SK-N-SH (cell line): ENCODE measurements at places on chromosomes 13 and 19.

DNA sequence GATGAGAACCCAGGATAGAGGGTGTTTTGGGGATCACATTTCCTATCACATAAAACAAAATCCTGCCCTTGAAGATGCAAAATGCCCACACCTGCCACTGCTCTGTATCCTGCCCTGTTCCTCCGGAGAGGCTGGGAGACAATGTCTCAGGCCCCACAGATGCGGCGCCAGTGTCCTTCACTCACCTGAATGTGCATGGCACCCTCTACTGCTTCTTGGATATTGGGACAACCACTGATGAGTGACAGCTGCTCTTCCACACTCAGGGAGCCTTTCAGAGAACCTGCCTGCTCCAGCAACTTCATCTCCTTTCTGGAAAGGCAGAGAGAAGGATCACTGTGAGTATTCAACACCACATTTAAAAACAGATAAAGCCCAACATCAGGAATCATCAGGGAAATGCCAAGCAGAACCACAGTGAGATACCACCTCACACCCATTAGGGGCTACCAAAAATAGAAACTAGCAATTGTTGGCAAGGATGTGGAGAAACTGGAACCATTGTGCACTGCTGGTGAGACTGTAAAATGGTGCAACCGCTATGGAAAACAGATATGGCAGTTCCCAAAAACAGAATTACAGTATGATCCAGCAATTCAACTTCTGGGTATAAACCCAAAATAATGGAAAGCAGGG, 36.4 kb downstream of the CRYL1 start:
- H3K4me1 ChIP-seq, result no peaks in the 10 kb centered on the region
- no peak for DNase-seq
- no peaks in the 10 kb centered on the region for H3K27me3 ChIP-seq

- H3K27me3 ChIP-seq, result no peaks in the 10 kb centered on the region
- H3K36me3 ChIP-seq, result peaks cover 4% of the 10 kb centered on the region
Observed at GRCh38 chr19:49639401-49640112, 386 bp downstream of the RRAS start.

GRCh38 chr13:104750377-104750776, 1684.2 kb upstream of the SLC10A2 start:
- H3K4me1 ChIP-seq, result no peaks in the 10 kb centered on the region; the same call in 1 of the 2 replicates
- H3K27me3 ChIP-seq, result no peaks in the 10 kb centered on the region
- H3K4me3 ChIP-seq, result no peak overlapping the region

DNA sequence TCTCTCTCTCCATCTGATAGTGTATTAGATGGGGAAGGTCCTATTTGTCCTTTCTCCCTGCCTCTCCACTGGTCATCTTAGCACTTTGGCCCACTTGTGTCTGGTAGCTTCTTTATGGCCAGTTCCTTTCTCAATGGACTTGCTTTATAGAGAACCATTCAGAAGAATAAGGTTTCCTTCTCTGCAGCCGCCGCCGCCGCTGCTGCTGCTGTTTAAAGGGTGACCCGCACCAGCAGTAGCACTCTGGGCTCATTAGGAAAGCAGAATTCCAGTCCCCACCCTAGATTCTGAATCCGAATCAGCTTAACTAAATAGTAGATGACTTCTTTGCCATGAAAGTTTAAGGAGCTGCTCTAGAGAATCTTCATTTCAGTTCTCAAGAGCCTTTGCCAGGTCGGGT, 490.2 kb downstream of the FOXO1 start:
- no peak for DNase-seq
- no peaks in the 10 kb centered on the region for H3K36me3 ChIP-seq
- no peaks in the 10 kb centered on the region for H3K4me1 ChIP-seq
- H3K27me3 ChIP-seq, result no peaks in the 10 kb centered on the region
- H3K27ac ChIP-seq, result no peak overlapping the region

GRCh38 chr13:108618233-108618632, 11.2 kb upstream of the MYO16 start:
- H3K27me3 ChIP-seq, result no peaks in the 10 kb centered on the region
- H3K4me1 ChIP-seq, result no peaks in the 10 kb centered on the region
- DNase-seq, result no peak
- no peak overlapping the region for H3K4me3 ChIP-seq
- H3K36me3 ChIP-seq, result no peaks in the 10 kb centered on the region

DNA sequence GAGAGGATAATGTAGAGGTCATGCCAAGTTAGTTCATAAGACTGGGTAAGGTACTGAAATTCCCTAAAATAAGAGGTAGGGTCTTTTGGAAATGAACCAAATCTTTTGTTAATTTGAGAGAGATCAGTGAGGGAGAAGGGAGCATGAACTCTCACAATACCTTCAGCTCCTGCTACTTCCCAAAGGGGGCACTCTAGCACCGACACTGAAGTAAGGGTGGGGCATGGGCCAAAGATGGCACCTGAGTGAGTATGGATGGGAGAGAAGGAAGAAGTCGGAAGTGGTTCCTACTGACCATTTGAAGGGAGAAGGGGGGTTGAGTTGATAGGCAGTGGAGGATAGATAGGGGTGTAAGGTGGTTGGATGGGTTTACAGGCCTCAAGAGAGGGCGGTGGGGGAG, 86.6 kb downstream of the ZNF737 start:
- H3K4me1 ChIP-seq, result no peaks in the 10 kb centered on the region
- H3K4me3 ChIP-seq, result no peak overlapping the region
- no peak overlapping the region for H3K27ac ChIP-seq
- DNase-seq, result no peak
- no peaks in the 10 kb centered on the region for H3K27me3 ChIP-seq

DNA sequence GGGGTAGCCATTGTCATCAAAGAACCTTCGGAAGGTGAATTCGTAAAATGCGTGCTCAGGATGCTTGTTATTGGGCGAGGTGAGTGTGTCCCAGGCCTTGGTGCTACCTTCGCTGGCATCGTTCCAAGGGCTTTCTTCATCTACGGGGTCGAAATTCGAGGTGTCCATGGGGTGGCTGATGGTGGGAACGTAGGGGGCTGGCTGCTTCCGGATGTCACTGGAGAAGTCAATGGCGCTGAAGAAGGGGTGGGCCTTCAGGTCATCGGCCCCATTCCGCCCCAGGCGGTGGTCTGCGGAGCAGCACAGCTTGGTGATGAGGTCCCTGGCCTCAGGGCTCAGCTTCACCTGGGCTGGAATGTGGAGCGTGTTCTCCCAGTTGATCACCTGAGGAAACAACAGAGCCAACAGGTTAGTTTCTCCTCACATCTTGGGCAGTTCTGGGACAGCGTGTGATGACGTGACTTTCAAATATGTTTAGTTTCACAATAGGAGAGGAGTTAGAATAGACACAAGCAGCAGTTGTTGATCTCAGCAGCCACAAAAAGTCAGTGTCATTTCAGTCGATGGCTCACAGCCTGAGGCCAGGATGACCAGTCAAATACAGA, 72.5 kb upstream of the XPO4 start:
- no peak for DNase-seq
- no peak overlapping the region for H3K27ac ChIP-seq
- no peaks in the 10 kb centered on the region for H3K27me3 ChIP-seq

GRCh38 chr19:3210347-3211017, 14.0 kb upstream of the CELF5 start:
- peak; percentile 90 for DNase-seq
- no peak overlapping the region for H3K27ac ChIP-seq
